HS-27A (cell line): ENCODE measurements at places on chromosomes 13 and 19.

DNA sequence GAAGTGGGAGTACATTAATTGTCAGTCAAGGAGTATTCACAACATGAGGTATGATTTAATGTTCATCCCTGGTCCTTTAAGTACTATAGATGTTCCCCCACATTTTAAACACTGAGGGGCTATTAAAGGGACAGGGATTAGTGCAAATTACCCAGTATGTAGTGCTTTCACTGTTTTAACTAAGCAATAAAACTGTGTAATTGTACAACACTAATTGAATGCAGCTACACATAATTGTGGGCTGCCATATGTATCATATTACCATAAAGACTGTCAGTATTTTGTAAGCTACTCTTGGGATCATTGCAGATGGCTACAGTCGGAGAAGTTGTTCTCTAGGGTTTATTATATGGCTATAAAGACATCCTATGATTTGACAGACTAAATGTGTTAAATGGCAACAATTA, 316.6 kb downstream of the DCLK1 start:
- no peak for DNase-seq

DNA sequence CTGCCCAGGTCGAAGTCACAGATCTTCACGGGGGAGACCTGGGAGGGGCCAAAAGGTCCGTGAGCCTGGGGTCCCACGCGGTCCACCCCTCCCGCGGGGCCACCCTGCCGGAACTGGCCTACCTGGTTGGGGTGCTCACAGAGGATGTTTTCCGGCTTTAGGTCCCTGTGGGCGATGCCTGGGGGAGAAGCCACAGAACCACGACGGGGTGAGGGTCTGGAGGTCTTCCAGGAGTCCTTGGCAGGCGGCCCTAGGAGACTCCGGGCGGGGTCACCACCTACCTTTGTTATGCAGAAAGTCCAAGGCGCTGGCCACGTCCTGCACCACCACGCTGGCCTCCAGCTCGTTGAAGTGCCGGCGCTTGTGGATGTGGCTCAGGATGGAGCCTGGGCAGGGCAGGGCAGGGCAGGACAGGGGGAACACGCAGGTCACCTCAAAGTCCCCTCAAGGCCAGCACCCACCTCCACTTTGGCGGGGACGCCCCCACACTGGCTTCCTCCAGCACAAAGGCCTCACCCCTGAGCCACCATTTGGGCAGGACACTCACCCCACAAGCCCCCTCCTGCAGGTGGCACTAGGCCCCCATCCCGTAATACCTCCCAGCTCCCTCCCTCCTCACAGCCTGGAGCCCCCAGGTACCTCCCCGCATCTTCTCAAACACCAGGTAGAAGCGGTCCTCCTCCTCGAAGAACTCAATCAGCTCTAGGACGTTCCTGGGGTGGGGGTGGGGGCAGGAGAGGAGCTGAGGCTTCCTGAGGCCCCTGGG, 8.4 kb downstream of the MKNK2 start:
- no peak for DNase-seq

DNA sequence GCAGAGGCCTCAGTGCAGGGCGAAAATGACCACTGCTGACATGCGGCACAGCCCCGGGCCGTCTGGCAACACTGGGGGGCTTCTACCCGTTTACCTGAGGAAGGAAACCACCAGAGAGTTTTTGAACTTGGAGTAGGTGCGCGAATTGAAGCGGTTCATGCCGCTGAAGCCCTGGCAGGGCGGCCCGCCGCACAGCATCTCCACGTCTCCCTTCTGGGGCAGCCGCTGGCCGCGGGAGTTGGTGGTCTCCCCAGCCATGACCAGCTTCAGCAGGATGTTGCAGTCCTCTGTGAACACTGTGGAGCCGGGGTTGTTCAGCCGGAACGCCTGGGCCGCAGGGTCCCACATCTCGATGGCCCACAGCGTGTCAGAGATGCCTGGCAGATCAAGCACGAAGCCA, 20.3 kb upstream of the EIF3G start:
- no peak for DNase-seq

GRCh38 chr19:49713236-49713845, 22.4 kb downstream of the CPT1C start:
- no peak for DNase-seq

DNA sequence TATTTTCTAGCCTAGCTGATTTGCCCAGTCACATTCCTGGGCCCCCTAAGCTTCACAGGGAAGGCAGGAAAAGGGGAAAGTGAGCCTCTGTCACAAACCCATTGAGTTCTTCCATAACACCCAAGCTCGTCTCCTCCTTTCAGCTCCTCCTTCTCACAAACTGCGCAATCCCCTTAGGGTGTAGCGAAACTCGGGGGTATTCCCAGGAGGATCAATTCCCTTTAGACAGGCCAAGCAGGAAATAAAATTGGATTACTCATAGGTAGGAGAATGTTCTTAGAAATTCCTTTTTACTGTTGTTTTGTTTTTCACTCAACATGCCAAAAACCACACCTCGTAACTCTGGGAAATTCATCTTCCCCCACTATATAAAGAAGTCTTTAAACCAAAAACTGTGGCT, 139.3 kb downstream of the IRS2 start:
- peak; percentile 43 for DNase-seq

DNA sequence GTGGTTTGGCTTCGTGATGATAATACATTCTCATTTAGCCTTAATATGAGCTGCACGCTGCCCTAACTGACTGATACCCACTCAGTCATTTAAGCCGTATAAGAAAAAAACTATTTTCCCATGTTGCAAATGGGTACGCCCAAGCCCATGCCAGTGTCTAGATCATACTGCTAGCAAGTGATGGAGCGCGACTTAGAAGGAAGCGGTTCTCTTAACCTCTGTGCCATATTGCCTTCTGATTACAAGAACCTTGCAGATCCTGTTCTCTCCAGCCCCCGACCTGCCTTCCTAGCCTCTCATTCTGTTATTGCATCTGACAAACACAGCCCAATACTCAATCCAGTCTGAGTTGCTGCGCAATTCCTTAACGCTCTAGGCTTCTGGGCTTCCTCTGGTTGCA, 603 bp downstream of the GPALPP1 start:
- DNase-seq = no peak
